ENCODE measurements at places on chromosomes 3 and 15.

DNA sequence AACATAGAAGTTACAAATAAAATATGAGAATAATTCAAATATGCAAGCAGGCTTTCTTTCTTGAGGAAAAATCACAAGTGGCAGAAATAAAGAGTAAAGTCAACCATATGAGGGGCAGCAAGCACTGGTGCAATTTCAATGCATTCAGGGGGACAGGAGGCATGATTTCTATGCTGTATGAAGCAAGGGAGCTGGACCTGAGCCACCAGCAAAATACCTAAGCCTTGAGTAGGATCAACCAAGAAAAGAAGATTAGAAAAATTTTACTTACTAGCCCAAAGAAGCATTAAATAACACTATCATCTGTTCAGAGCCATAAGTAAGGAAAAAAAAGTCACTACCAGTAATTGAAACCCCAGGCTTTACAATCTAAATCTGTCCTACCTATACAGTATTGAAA is 6.3 kb downstream of the ADGRG7 start:
- DNase-seq = no peak

- no peak for DNase-seq
Measured at GRCh38 chr15:87777054-87777561, 479.4 kb downstream of the NTRK3 start.

- peak; percentile 10 for DNase-seq
Measured at GRCh38 chr3:38111696-38112377, 25.1 kb downstream of the ACAA1 start.

DNA sequence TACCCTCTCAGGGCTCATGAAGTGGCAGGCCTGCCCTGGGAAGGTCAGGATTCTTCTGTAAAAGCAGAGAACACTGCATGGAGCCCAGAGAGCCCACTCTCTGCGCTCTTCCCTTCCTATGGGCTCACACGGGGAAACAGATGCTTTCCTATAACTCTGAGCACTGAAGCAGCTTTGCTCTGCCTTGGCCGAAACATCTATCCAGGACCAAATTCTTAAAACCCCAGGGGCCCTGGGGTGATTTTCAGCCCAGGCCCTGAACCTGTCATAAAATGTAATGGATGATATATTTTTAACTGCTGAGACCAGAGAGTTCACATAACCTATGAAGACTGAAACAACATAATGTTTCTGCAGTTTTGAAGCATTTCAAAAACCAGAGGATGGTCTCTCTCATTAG is 249.9 kb upstream of the CTDSPL start:
- DNase-seq = no peak

Measured in AML-193 (cell line).